ENCODE measurements at places on chromosomes 1 and 21.
A peak's percentile ranks its signal among the peaks of the same experiment; 100 is the strongest.

DNA sequence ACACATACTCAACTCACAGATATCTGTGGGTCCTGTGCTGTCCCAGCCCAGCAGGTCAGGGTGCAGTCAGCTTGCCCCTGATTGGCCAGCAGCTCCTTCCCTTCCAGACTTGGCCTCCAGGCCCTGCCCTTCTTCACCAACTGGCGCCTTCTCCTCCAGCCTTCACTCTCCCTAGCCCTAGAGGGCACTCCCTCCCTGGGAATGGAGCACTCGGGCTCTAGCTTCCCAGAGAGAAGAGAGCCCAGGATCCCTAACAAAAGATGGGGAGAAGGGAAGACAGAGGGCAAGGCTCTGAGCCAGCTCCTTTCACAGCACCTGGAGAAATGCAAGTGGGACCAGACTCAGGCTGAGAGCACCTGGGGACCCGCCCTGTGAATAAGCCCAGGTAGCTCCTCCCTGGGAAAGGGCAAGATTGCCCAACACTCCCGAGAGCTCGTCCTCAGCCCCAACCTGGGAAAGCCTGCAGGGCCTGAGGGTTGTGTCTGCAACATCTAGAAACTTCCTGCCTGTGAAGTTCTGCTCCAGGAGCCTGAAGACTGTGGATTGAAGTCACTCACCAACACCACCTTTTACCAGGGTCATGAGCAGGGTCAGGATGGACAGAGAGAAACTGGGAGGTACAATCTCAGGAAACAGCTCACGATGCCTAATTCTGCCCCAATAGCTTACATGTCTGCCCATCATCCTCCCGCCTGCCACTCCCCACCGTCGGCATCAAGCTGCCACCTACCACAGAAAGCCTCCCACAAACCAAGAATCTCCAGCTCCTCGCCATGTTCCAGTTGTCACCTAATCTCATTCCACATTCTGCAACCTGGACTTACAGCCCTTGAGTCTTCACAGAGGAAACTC lies at the start of gene PGLYRP4:
PGLYRP4 (minus strand) TSS at position 331 of the 852 bp plus-strand sequence. CDS start 909 bp downstream, outside the sequence.
- DNase-seq, result no peak

DNA sequence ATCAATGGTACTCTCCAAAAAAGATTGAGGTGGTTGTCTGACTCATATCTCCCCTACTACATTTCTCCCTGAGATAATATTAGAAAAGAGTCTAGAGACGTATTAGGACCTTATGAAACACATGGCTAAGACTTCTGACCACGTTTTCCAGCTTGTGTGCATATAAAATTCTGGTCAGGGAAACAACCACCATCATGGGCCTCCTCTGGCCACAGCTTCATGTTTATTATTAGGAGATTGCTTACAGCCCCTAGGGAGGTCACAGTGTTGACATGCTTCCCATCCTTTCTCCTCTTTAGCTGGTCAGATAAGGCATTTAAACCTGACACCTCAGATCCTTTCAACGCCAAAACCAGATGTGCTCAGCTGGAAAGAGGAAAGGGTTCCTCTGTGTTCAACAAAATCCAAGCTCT lies 620.2 kb downstream of the PLPP3 start:
- DNase-seq, result no peak

GRCh38 chr1:4005431-4005830 lies 105.4 kb upstream of the C1orf174 start:
- DNase-seq, result no peak

DNA sequence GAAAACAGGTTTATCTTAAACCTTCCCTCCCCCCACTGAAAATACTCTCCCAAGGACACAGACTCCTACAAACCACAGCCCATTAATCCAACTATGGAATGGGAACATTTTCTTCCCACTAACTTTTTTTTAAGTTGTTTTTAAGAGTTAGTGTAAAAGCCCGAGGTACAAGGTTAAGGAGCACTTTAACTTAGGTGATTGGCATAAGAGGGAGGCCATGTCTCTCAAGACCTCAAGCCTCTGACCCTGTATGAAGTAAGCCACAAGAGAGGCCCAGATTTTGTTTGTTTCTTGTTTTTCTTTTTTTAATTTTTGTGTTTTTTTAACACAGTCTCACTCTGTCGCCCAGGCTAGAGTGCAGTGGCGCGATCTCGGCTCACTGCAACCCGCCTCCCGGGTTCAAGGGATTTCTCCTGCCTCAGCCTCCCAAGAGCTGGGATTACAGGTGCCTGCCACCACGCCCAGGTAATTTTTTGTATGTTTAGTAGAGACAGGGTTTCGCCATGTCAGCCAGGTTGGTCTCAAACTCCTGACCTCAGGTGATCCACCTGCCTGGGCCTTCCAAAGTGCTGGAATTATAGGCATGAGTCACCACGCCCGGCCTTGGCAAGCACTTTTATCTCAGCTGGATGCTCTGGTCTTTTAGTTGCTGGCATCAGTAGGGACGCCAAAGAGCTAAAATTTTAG lies 14.4 kb downstream of the ARMH1 start:
- DNase-seq, result no peak

GRCh38 chr1:190000365-190000872 lies 477.2 kb downstream of the BRINP3 start:
- no peak for DNase-seq

- DNase-seq, result no peak
Observed at GRCh38 chr1:207807690-207808321, 56.0 kb downstream of the CD46 start.

- DNase-seq, result no peak
Observed at GRCh38 chr1:22108339-22109105, 34.4 kb downstream of the WNT4 start.

DNA sequence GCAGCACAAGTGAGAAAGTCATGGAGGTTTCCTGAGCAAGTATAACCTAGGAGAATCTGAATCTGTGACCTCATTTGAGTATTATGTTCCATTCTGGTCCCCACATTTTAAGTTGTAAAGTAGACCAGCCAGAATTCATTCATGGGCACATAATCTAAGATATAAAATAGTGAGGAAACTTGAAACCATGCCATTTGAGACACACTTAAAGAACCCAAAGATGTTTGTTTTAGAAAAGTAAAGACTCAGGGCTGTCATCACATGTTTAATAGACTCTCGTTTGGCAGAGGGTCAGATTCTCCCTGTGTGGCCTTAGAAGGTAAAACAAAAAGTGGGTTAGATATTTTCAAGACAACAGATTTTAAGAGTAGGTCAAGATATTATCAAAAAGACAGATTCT lies 6.4 kb downstream of the SZT2 start:
- DNase-seq, result no peak

DNA sequence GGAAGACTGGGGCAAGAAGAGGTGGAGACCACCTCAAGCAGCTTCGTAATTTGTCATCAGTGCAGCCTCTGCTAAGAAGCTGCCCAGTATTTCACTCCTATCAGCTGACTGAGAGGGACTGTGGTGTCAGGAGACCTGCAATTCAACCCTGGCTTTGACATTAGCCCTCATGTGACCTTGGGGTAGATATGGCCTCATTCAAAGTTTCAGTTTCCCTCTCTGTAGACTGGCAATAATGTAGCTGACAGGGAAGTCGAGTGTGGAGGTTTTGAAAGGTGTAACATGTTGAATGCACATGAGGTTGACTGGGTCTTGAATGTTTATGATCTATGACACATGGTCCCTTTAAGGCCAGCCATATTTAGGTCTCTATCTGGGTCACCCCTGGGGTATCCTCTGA lies 2.2 kb upstream of the SPRR4 start:
- no peak for DNase-seq

- DNase-seq, result no peak
Observed at GRCh38 chr1:195981448-195982139, 626.6 kb downstream of the KCNT2 start.

DNA sequence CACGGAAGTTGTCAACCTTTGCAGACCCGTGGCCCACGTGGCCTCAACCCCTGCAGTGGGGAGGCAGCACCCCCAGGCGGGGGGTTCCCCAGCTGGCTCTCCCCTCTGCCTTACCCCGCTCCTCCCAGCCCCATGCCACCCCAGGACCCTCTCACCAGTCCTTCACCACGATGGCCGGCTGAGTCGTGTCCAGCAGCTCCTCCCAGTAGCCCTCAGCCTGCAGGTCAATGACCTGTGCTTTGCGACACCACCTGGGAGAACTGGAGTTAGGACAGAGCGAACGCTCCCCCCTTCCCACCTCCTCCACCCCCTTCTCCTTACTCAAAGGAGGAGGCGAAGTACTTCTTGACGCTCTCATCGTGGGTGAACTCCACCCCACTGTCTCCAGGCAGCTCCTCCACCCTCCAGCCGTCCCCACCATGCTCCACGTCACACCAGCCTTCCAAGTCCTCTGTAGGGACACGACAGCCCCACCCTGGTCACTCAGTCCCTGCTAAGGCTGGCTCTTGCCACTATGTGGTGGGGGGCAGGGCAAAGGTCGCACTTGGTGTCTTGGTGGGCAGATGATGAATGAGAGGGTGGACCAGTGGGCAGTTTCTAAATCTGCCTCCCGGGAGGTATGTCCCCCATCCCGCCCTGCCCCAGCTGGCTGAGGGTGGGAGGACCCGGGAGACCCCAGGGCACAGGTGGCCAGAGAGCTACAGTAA lies 4.5 kb downstream of the FBXO2 start:
- peak; percentile 6 for DNase-seq

GRCh38 chr1:9155879-9156278 lies 27.0 kb upstream of the GPR157 start:
- DNase-seq, result no peak

- no peak for DNase-seq
Observed at GRCh38 chr1:30650968-30651320, 72.4 kb downstream of the MATN1 start.

- no peak for DNase-seq
Observed at GRCh38 chr21:43308101-43308814, 118.7 kb downstream of the SIK1 start.

- DNase-seq, result no peak
Observed at GRCh38 chr21:35491114-35491513, 442.0 kb upstream of the RUNX1 start.

All from stimulated activated naive CD4-positive, alpha-beta T cell (primary cell).